Lung microvascular endothelial cell (primary cell): ENCODE measurements at places on chromosomes 6 and 20. TPM values are rescaled to one million over a fixed set of nuclear protein-coding genes. Genes with fewer than 3 reads are reported as not detected.

DNA sequence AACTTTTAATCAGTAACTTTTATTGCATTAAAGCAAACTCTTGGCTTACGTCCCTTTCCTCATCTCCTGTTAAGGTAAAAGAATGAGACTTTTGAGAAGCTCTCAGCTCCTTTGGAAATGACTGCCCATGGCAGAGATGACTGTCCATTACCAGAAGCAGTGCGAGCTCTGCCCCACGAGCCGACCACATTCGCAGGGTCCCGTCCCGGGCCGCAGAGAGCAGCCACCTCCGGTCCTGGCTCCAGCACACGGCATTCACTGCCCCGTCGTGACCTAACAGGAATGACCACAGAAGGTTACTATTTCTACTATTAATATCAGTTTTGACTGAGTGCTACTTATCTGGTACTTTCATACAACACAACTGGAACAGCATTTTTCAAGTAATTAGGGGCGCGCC lies 63.4 kb downstream of the WDR27 start:
- no peak for DNase-seq

- DNase-seq, result no peak
Observed at GRCh38 chr6:108944071-108944470, 95.8 kb downstream of the ARMC2 start.

DNA sequence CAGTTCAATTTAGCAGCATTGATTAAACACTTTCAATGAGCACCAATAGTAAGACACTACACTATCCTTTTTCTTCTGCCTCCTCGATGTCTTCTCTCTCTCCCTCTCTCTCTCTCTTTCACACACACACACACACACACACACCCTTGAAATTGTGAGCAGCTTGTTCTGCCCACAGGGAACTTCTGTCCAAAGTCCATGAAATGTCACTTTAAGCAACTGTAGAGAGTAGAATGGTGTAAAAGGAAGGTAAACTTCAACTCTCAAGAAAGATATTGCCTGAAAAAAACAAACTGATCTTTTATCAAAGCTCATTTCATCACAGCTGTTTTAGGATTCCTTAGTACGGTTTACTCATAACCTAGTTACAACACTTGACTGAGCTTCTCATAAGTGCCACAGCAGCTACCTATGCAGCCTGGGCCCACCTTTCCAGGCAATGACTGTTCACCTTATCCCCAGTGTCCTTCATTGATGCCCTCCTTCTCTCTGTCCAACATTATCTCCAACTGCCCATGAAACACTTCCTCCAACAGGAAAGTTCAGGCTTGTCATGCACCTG lies 107.0 kb downstream of the TNFRSF21 start:
- DNase-seq, result no peak

DNA sequence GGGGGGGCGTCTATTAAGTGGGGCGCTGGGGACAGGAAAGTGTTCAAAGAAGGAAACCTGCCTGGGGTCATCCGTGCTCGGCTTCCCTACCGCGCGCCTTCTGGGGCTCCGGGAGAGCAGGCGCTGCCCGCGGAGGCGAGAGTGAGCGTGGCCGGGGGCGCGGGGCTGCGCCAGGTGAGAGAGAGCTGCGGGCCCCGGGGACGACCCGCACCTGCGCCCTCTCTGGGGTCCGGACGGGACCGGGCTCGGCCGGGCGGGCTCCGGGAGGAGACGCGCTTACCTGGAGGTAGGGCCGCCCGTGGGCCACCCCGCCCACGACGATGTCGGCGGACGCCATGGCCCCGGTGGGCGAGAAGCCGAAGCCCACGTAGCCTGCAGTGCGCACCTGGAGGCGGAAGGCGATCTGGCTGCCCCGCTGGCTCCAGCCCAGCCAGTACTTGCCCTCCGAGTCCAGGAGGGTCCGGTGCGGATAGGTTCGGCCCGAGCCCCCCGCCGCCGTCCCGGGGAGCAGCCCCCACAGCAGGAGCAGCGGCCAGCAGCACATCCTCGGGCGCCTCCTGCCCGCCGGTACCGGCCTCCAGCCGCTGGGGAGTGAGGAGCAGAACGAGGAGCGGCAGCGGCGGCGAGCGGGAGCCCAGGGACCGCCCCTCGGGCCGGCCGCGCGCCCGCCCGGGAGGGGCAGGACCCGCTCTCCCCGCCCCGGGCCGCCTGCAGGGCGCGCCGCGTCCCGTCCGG lies at the start of gene MOXD1:
TSS of gene MOXD1 (minus strand) at position 593 of the 735 bp plus-strand sequence. CDS start at position 544, 49 bp downstream.
- DNase-seq, result peak; percentile 33

GRCh38 chr6:46410334-46410953 lies 80.8 kb downstream of the RCAN2 start:
- DNase-seq, result peak; percentile 72

DNA sequence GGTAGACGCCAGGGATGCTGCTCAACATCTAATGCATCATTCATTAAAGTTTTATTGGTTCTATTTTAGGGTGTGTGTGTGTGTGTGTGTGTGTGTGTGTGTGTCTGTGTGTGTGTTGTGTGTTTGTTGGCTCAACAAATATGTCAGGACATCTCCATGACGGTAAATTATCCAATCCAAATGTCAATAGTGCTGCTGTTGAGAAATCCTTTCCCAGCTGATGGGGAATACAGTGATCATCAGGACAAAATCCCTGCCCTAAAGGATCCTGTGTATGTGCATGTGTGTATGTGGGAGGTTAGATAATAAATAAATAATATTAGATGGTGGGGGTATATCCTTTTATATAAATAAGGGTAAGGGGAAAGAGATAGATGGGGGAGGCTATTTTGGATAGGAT lies 59.6 kb downstream of the RNF144B start:
- DNase-seq, result no peak

The NRM gene
- total RNA-seq, result 1.6 and 2.2 TPM in 2 replicates

The C20orf144 gene
- under 0.01 TPM in 1 of 2 replicates, not detected in the other for total RNA-seq
